ENCODE measurements at places on chromosomes 4 and X.
A peak's percentile ranks its signal among the peaks of the same experiment; 100 is the strongest.

DNA sequence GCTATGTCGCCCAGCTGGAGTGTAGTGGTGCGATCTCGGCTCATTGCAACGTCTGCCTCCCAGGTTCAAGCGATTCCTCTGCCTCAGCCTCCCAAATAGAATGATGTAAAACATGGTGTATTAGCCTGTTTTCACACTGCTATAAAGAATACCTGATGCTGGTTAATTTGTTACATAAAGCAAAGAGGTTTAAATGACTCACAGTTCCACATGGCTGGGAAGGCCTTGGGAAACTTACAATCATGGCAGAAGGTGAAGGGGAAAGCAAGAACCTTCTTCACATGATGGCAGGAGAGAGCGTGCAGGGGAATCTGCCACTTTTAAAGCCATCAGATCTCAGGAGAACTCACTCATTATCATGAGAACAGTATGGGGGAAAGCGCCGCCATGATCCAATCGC lies 1191.8 kb downstream of the ARAP2 start:
- no peak for DNase-seq

DNA sequence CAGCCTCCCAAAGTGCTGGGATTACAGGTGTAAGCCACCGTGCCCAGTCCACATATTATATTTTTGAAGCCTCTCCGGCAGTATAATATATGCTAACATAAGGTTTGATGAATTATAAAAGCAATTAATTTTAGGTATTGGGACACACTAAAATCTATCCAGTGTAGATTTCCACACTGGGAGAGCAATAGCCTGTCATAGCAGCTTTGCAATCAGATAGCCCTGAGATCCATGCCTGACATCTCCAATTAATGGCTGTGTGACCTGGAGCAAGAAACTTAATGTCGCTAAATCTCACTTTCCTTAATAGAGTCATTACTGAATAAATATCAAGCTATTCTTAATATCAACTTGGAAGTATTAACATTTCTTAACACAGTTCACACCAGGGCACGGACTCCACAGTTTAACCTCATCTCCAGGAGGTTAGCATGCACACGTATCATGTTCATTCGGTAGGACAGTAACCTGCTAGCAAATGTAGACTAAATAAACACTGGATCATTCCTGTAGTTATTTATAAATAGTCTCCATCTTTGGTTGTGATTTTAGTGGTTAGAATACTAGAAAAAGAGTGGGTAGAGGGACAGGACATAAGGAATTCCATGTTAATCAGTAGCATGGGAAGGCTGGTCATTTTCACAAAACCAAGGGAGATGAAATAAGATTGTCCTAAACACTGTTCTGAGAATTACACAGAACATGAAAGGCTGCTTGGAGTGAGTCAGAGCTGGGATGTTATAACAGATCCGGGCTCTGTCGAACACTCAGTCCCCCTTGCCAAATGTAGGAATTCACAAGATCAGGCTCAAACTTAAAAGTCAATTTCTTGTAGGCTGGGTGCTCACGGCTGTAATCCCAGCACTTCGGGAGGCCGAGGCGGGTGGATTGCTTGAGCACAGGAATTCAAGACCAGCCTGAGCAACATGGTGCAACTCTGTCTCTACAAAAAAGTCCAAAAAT lies 254.7 kb downstream of the PALLD start:
- no peak for DNase-seq

DNA sequence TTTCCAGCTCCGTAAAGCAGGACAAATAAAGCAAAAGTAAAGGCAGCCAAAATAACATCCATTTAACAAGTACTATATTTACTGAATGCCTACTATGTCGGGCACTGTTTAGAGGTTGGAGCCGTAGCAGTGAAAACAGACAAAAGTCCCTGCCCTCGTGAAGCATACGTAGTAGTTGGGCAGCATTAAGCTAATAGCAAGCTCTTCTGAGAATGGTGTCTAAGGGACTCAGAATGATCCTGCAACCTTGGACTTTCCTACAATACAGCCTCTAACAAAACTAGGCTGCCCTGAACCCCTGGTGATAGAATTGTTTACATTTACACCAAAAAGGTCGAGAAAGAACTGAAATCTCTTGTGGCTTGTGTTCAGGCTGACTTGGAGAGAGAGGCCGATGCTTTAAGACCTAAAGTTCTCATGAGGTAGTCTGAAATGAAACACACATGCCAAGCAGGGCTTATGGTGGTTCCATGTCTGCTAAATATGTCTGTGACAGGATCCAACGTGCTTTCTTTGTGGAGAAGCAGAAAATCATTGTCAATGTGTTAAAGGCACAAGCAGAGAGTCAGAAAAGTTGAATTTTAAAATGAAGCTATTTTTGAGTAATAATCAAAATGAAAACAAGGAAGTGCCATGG lies 898 bp upstream of the PDGFC start:
- no peak for DNase-seq

DNA sequence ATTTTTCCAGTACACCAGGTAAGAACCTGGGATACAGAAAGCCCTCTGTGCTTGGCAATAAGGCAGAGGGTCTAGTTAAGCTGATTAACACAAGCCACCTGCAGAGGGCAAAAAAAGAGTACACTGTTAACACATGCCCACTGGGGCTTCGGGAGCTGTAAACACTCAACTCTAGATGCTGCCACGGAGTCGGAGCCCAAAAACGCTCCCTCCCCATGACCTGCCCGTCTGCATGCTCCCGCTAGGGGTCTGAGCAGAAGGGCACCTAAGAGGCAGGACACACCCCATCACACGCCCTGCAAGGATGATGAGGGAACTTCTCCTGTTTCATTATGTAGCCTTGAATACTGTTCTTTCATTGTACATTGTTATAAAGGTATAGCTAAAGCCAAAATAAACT lies 715.6 kb upstream of the AADAT start:
- no peak for DNase-seq

GRCh38 chr4:111937368-111937767 lies 207.9 kb upstream of the FAM241A start:
- peak; percentile 47 for DNase-seq

GRCh38 chrX:44843318-44843702 lies 511 bp upstream of the DUSP21 start:
- DNase-seq, result no peak

GRCh38 chr4:121690001-121690400 lies 6.8 kb downstream of the ANXA5 start:
- DNase-seq, result peak; percentile 57

All from NCI-H226 (cell line).